ENCODE measurements at places on chromosomes 2 and 18.

GRCh38 chr2:230990899-230991150 lies 5.1 kb upstream of the SPATA3 start:
- DNase-seq, result no peak

- DNase-seq, result no peak
Measured at GRCh38 chr18:77133835-77134496, 1.4 kb upstream of the MBP start.

GRCh38 chr2:240988571-240989271 lies 9.7 kb upstream of the SNED1 start:
- no peak for DNase-seq

DNA sequence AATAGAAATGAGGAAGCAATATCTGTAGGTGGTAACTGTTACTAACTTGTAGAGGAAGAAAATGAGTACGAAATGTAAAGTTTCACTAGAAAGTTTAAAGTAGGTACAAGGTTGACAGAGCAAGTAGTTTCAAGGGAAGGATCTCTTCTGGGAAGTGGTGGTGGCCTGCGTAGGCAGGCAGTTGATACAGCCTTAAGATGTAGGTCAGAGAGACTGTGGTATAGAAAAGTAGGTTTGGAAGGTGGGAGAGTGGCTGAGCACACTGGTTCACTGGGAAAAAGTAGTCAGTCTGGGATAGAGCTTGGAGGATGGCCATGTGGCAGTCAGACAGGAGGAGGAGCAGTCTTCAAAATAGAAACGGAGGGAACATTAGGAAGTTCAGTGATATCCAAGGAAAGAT lies 23.5 kb downstream of the KDM3A start:
- DNase-seq, result no peak

- DNase-seq, result no peak
Measured at GRCh38 chr18:24795129-24795528, 334.7 kb downstream of the HRH4 start.

GRCh38 chr2:222864296-222864695 lies 3.5 kb downstream of the ACSL3 start:
- peak; percentile 74 for DNase-seq

DNA sequence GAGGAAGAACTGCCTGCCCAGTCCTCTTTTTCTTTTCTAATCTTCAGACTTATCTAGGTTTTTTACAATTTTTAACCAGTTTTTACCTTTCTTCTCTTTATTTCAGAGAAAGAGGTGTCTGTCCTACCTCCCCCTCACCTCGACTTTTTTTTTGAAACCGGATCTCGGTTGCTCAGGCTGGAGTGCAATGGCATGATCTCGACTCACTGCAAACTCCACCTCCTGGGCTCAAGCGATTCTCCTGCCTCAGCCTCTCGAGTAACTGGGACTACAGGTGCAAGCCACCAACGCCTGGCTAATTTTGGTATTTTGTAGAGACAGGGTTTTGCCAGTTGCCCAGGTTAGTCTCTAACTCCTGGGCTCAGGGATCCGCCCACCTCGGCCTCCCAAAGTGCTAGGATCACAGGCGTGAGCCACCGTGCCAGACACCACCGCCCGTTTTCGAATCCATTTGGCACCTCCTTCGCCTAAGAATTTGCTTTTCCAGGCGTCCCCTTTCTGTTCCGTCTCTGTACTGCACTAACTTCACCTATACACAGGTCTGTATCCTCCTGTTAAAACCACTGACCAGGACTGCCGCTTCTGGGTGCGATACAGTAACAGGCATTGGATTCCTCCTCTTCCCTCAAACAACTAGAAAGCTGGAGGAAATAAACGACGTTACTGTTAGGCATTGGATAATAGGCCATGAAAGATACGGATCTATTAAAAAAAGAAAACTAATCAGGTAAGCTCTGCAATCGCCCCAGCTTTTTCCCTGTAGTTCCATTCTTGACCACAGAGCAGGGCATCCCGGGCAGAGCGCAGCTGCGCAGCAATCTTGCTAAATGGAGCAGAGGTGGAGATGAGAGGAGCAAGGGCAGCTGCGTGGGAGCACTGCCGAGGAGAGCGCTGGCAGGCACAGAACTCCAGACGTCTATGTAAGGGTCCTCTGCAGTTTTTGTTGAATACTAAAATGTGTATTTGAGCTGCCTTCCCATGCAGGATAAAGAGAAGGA lies 69.9 kb downstream of the ZC3H6 start:
- no peak for DNase-seq

DNA sequence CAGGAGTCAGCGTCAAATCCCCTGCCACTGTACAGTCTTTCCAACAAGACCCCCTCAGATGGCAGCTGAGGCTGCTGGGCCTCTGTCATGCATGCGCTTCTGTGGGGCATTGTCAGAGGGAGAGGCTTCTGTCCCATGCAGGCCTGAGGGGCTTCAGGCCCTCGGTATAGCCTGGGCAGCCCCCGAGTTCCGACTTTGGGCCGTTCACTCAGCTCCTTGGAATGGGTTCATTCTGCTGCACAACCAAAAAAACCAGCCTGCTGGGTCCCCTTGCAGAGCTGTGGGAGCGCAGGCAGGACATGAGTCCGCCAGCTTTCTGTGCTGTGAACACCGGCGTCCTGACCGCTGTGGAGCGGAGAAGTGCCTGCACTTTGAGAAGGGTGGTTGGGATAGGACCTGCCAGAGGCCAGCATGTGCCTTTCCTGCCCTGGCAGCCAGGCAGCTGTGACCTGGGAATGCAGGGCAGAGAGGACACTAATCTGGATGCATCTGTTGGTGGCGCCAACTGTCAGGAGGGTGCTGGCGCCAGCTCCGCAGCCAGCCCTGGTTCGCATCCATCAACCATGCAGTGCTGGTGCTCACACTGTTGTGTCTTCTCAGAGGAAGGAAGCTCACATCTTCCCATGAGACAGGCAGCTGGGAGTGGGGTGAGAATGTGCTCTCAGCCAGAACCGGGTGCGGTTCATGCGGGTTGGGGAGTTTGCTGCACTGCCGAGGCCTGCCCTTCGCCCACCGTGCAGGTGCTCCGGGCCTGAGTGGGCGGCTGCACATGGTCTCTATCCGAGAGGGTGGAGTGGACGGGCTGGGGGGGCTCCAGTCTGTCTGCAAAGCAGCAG lies 14.3 kb downstream of the ARHGEF4 start:
- DNase-seq, result no peak

- no peak for DNase-seq
Measured at GRCh38 chr2:42360493-42360889, 526 bp downstream of the COX7A2L start.

- no peak for DNase-seq
Measured at GRCh38 chr2:235939471-235939870, 228.7 kb downstream of the GBX2 start.

DNA sequence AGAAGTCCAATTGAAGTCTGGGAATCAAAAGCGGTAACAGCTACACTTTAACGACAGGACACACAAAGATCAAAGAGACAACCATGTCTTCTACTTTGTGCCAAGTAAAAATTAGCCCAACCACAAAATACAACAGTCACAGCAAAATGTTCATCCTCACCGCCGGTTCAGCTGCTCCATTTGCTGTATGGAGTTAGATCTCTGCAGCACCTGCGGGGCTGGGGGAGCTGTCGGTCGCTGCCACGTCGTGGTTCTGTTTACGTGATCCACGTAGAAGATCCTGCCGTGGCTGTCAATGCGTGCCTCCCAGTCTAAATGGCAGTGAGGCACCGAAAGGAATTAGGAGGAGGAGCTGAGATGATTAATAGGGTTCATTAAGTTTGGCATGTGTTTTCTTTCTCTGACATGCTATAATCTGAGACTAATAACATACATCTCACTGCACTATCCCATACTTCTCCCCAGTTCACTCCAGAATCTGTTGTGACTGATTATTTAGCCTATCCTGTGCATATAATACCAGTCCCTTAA lies 136.5 kb upstream of the STK17B start:
- no peak for DNase-seq

- no peak for DNase-seq
Measured at GRCh38 chr2:145757503-145758246, 1237.8 kb upstream of the ZEB2 start.

DNA sequence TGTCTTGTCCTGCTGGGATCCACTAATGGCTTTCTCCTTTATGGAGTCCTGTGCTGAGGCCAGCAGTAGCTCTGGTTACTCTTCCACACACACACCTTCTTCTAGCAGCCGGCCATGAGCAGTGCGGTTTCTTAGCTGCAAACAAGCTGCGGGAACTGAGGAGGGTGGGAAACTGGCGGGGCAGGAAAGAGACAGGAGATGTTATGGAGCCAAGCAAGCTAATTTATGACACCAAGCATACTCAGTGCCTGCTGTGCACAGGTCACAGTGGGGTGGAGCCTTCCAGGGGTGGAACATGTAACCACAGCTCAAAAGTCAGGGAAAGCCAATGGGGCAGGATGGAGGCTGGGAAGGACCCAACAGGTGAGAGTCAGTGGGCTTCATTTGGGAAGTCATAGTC lies 180.8 kb downstream of the FAM210A start:
- DNase-seq, result no peak

DNA sequence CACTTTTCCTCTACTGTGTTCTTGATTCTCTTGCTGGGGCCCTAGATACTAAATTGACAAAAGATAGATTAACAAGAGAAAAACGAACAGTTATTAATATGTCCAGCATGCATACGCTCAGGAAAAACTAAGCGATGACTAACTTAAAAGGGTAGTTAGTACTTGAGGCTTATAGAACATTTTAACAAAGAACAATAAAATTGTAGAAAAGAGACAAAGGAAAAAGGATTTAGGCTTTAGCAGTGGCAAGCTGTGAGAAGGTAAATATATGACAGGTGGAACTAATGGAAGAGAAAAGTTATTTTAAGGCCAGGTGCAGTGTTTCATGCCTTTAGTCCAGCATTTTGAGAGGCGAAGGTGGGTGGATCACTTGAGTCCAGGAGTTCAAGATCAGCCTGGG lies 75.6 kb downstream of the MRO start:
- DNase-seq, result no peak

DNA sequence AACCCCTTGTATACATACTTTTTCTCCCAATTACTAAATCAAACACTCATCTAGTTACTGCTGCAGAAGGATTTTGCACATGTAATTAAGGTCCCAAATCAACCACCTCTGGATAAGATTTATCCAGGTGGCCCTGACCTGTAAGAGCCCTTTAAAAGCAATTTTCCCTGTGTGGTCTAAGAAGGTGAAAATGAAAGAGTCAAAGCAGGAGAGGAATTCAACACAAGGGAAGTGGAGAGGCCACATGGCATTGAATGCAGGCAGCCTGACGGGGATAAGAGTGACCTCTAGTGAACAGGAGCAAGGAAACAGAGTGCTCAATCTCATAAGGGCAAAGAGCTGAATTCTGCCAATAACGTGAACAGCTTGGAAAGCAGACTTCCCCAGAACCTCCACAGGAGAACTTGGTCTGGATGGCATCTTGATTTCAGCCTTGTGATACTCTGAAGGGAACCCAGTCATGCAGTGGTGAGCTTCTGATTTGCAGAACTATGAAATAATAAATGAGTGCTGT lies 27.2 kb downstream of the PPP3R1 start:
- DNase-seq, result peak; percentile 56

GRCh38 chr18:79784071-79784913 lies 13.4 kb upstream of the KCNG2 start:
- no peak for DNase-seq

DNA sequence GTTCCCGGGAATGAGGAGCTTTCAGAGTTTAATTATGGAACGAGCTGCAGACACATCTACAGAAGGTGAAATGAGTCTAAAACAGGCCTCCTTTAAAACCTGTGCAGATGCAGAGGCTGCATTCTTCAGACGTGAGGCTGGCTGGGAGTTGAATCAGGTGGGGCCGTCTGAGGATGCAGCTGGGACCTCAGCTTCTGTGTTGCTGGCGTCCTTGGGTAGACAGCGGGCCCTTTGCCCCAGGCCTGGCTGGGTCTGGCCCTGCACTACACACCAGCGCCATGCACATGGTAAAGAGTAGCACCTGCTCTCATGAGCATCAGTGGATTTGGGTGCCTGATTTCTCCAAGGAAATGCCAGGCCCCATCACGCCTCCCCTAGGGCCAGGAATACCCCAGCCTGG lies 67.3 kb downstream of the TMEM18 start:
- peak; percentile 9 for DNase-seq

DNA sequence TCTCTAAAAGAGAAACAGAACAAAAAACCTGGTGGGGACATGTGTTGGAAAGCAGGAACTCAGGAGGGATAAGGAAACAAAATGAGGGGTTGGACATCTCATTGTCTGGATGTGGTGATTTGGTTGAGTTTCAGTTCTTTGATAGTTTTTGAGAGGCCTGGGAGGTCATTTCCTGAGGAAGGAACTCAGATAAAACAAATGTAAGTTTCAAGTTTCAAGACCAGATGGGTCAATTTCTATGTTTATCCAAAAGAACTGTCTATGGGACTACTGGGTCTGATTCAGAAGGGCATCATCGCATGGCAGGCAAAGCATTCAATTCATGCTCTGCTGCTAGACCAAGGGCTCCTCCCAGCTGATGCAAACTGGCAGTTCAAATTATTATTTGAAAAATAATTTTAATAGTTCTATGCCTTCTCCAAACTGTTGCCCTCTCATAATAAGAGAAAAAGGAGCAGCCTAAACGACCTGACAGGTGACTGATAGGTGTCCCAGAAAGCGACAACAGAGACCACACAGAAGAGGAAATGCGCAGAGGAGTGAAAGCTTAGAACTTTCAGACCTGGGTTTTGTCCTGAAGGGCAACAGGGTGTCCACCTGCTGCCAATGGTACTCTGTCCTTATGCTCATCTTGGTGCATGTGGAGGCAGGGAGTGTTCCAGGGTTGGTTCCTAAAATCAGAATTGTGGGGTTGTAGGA lies 39.3 kb upstream of the SH3RF3 start:
- DNase-seq, result no peak

DNA sequence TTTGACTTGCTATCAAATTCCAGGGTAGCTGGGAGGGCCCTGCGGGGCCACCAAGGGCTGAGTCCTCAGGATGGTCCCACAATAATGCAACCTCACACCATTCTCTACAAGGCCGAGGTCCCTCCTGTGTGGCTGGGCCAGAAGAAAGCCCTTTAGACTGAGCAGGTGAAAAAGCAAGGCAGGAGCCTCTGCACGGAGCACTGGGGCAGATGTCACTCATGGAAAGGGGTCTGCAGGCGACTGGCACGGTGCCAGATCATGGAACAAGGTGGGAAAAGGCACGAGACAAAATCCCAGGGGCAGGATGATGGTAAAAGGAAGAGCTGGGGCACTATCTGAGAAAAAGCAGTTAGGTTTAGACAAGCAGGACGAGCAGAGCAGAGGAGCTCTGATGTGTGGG lies 16.1 kb downstream of the HJURP start:
- DNase-seq, result no peak

- no peak for DNase-seq
Measured at GRCh38 chr2:20451341-20451740, 4.5 kb downstream of the RHOB start.

DNA sequence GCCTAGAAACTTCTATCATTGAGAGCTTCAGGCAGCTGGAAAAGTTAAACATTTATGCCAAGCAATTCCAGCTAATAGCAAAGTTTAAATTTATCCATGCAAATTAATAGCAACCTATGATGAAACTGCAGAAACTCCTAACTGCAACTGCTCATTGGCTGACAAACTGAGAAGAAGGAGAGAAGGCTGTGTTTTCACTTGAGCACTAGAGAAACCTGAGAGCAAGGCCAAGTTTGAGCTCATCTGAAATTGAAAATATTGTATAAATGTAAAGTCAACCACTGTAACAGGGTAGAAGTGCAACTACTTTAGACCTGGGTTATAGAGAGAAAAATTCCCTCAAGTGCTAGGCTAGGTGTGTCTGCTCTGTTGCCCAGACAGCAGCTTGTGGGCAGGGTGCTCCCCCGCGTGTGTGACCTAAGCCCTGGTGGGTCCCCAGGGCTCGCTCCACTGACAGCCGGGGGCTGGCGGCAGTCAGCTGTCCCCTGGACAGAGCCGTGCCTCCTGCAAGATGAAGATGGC lies 50.2 kb downstream of the CABYR start:
- no peak for DNase-seq

- no peak for DNase-seq
Measured at GRCh38 chr2:119818792-119819191, 59.1 kb downstream of the PTPN4 start.
